ENCODE measurements at places on chromosomes 12 and 14.

GRCh38 chr12:88308825-88309224 is 166.7 kb downstream of the TMTC3 start:
- DNase-seq: no peak

DNA sequence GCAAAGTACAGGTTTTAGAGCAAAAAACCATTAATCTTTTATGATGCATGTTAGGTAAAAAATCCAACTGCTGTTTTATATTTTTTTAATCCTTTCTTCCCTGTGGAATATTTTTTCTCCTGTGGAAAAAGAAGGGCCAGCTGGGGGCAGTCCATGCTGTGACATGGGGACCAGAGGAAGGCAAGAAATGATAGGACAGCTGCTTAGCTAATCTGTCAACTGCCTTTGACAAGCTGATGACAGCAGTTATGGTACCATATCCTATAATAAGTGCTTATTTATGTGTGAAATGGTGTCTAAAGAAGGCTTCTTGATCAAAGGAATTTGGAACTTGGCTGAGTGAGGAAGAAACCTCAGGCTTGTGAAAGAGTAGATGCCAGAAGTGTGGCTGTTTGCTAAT is 452.4 kb upstream of the NOVA1 start:
- no peak for DNase-seq

- DNase-seq: no peak
These were observed 498.4 kb downstream of the RMST start for GRCh38 chr12:97960741-97961608.

GRCh38 chr12:102300824-102301461 is 103.3 kb upstream of the PMCH start:
- no peak for DNase-seq

DNA sequence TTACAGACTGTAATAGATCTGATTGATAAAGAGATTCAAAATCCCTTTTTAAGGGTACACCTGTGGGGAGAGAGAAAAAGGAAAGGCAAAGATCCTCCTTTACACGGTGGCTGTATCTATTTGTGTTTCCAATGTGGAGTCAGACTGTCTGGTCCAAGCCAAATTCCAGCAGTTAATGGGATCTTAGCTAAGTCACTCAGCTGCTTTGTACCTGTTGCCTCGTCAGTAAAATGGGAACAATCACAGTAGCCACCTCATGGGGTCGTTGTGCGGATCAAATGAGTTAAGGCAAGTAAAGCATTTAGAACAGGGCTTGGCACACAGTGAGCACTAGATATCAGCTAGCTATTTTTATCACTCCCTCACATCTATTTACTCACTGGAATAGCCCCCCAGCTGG is 46.9 kb downstream of the EFCAB11 start:
- no peak for DNase-seq

GRCh38 chr14:25150401-25150800 is 100.5 kb upstream of the STXBP6 start:
- DNase-seq: no peak

DNA sequence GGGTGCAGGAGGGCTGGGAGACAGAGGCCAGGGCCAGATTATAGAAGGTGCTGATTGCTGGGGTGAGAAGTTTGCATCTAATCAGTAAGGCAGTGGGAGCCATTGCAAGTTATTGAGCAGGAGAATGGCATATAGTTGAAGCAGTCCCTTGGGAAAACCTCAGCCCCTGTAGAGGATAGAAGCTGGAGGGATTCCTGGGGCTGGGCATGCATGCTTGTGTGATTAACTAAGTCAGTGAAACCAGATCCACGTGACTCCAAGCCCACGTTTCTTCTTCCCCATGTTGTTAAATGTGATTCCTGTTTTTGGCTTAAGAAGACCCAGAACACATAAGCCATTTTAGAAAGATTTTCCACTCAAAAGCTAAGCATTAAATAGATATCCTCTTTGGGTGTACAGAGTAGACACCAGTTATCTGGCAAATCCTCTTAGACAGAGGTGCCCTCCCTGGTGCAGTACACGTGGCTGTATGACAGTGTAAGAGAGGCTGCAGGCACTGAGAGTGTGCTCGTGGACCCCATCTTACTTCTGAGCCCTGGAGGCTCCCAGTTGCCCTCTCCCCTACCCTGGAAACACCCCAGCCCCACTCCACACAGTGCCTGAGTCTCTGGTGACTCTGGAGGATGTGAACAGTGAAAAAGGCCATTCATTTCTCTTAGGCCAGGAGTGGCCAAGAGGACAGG is 3.2 kb downstream of the C14orf132 start:
- DNase-seq: no peak

DNA sequence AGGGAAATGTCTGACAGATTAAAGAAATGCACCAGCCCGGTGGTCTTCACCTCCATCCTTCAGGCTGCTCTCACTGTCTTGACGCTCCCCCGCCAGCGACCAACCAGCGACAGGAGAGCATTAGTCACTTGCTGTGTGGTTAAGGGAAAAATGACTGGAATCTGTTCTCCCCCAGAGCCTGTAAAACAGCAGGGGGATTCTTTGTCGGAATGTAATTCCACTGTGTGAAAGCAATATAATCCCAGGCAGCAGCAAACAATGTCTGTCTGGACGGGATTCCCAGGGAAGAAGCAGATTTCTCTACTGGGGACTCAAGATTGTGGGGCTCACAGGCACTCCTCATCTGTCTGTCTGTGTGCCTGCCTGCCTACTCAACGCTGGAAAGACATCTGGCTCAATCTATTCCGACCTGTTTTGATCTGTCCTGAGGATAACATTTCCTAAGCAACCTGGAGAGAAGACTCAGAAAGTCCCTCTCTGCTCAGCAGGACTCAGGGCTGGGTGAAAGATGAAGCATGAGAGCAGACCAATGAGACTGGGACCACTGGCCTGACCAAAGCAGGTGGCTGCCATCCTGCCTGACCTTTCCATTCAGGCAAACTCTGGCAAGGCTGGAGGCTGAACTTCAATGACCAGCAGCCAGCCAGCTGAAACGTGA is 54.6 kb downstream of the NUAK1 start:
- no peak for DNase-seq

DNA sequence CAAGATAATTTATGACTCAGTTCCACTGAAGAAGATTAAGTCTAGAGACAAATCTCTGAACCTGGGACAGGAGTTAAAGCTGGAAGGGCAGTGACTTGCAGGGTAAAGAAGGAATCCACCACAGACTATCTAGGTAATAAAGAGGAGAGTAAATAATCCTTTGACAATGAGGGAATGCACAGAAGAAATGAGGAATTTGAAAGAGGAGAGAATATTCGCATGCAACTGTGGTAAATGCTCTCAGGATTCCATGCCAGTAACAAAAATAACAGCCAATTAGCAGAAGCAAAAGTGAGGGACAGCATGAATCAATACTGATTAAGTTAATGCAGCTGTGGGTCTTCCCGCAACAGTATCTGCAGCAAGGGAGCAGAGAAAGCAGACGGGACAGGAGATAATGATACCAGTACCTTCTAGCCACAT is 77.0 kb downstream of the KITLG start:
- no peak for DNase-seq

DNA sequence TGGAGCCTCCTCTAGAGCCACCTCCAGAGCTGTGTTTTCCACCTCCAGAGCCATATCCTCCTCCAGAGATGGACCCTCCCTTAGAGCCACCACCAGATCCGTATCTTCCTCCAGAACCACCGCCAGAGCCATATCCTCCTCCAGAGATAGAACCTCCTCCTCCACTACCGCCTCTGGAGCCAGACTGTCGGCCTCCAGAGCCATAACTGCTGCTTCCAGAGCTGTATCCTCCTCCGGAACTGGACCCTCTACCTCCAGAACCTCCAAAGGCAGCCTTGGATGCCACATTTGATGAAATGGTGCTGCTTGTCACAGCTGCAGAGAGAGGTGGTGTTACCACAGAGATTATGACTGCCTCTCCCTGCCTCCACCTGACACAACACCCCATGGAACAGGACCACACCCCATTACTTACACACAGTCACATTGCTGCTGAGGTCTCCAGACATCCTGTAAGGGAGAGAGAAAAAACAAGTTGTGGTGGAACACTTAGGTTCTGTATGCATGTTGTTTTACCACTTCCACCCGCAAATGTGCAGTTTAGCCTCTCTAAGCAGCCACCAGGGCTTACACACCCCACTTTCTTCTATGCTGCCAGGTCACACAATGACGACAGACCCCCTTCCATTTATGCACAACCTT is 6.8 kb downstream of the KRT2 start:
- DNase-seq: no peak

DNA sequence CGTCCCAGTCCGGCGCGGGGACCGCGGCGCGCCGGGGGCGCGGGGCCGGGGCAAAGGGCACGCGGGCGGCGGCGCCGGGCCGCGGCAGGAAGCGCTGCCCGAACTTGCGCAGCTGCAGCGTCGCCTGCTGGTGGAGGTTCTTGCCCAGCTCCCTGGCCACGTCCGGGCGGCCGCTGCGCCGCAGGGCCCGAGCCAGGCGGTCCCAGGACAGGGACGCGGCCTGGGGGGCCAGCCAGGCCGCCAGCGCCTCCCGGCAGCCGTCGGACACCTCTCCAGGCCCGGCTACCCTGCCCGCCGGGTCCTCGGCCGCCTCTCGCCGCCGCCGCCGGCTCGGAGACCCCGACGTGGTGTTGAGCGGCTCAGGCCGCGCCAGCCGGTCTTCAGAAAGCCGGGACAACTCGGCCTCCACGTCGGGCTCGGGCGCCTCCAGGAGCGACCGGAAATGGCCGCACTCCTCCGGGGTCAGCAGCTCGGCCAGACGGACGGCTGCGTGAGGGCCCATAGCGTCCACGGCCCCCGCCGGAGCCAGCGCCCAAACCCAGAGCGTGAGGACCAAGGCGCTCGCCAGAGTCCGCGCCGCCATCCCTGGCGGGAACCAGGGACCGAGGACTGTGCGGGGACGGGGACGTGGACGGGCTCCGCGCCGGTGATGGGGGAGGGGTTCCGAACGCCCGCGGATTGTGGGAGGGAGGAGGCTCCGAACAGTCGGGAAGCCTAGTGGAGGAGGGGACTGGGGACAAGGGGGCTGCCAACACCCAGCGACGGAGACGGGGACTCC is 34.0 kb downstream of the FIGNL2 start:
- no peak for DNase-seq

DNA sequence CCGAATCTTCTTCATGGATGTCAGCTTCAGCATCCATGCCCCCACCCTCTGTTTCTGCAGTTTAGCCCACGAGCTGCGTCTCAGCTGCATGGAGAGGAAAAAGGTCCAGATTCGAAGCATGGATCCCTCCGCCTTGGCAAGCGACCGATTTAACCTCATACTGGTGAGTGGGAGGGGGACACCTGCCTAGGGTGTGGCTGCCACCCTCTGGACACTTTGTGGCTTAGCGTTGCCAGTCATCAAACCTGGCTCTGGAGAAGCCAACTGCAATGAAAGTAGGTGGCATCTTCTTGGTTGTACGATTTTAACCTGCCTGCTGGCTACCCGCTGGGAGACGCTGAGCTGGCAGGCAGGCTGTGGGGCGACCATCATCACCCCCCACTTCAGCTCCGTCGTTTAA is 16.7 kb downstream of the DCAF4 start:
- DNase-seq: no peak

GRCh38 chr12:32139064-32139421 is 32.4 kb downstream of the BICD1 start:
- DNase-seq: no peak

DNA sequence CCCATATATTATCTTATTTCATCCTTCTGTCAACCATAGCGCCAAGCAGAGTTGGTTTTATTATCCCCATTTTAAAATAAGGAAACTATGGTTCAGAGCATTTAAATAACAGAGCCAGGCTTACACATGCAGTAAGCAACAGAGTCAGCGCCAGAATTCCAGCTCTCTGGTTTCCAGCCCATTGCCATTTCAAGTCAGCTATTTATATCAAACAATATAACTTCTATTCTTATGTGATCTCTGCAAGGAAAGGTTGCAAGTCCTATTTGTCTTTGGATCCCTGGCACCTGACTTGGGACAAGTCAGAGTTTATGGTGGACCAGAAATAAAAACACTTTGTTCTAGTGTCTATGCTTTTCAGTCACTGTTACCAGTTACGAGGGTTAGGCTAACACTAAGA is 174.1 kb upstream of the EEA1 start:
- no peak for DNase-seq

GRCh38 chr14:50855558-50855957 is 16.3 kb upstream of the ABHD12B start:
- DNase-seq: no peak

GRCh38 chr12:45575823-45576475 is 153.6 kb upstream of the ARID2 start:
- DNase-seq: no peak

DNA sequence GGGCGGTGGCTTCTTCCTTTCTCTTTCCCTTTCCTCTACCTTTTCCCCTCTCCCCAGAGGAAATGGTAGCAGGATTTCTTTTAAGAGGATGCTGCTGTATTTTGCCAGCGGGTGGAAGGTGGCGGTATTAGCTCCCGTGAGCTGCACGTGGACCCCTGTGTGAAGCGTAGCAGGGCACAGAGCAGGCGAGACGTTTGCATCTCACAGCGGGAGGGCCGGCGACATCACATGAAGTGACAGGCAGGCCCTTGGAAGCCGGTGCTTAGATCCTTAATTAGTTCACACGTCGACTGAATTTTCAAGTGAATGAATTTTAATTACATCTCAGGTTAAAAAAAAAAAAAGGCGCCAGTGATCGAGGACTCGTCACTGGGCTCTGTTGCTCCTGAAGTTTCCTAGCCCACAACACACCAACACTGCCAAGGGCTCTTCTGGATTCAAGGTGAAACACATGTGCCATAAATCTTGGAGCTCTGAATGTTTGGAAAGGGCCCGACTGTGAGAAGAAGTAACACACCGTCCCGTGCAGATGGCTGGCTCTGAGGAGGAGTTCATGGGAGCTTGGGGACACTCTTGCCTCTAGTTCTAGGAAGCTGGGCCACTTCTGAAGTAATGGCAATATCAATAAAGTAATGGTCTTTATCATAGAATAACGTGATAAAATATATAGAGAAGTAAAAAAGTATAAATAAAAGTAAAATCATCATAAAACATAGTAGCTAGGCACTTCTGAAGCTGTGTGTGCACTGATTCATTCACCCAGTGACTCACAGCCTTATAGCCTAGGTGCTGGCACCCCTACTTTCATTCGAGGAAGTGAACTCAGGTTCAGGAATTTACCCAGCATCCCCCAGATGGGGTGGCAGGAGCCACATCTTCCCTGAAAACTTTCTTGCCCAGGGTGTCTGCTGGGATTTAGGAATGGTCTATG is 75.3 kb downstream of the AACS start:
- no peak for DNase-seq

GRCh38 chr12:72141381-72141780 is 130.8 kb upstream of the TRHDE start:
- no peak for DNase-seq

GRCh38 chr14:75070383-75070782 is 942 bp downstream of the ZC2HC1C start:
- no peak for DNase-seq

- no peak for DNase-seq
These were observed 57.9 kb downstream of the OTX2 start for GRCh38 chr14:56752428-56752827.
